ENCODE measurements at places on chromosomes 1 and 21. TPM values are rescaled to one million over a fixed set of nuclear protein-coding genes. Genes with fewer than 3 reads are reported as not detected.

Gene TMEM82
- total RNA-seq = not detected

Gene PPM1J
- total RNA-seq = 0.16 TPM

Gene ORC1
- 37.3 TPM for total RNA-seq

Gene PAQR6
- total RNA-seq = 2.0 TPM

Gene CLCA1
- total RNA-seq = 0.08 TPM

Gene LAD1
- total RNA-seq = 0.21 TPM

Gene ZNF683
- 0.30 TPM for total RNA-seq

Gene KCND3
- not detected for total RNA-seq

Gene SELE
- not detected for total RNA-seq

Gene ADGRL4
- not detected for total RNA-seq

Gene AKR7A3
- 1.3 TPM for total RNA-seq

Gene OR14A2
- not detected for total RNA-seq

Gene DIP2A
- 18.9 TPM for total RNA-seq

DNA sequence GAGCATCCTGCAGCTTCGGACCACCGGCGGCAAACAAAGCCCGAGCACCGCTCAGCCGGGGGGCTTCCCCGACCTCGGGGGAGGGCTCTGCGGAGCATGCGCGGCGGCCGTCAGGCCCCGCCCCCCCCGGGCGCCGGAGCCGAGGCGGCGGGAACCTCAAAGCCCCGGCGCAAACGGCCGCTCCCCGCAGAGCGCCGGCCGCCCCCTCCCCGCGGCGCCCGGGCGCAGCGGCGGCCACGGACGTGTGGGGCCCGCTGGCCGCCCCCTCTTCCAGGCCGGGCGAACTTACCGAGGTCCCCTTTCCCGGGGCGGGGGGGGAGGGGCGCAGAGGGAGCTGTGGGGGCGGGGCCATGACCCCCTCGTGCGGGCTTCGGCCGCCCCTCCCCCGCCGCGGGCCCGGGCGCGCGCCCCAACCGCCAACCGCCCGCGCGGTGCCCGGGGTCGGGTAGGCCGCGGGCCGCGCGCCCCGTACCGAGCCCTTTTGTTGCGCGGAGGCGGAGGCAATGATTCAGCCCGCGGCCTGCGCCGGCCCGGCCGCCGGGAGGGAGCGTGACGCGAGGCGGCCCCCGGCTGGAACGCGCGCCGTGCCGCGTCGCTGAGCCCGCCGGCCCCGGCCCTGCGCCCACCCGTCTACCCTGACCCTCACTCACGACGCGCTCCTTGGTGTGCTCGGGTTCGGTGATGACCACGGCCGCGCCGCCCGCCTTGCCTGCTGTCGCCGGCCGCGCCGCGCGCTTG lies 1.7 kb downstream of the RCC2 start:
- peak; percentile 57 for DNase-seq

- no peak for DNase-seq
Measured at GRCh38 chr21:38679534-38679933, 126.2 kb upstream of the ETS2 start.

- DNase-seq = no peak
Measured at GRCh38 chr1:25462732-25463131, 32.0 kb downstream of the MACO1 start.

DNA sequence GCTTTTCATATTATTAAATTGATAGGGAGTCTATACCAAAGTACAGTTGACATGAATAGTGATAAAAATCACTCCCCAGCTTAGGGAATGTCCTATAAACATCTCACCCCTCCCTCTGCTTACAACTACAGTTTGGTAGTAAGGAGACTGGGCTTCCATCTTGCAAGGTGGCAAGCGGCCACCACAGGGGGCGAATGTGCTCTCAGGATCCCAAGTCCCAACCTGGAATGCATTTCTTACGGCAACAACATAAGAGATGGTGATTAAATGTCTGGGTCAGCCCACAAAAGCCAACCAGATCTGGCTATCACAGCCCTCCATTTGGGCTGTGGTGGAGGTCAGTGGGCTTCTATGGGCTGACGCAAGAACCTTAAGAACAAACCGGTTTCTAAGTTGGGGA lies 68.0 kb downstream of the SMYD2 start:
- DNase-seq = no peak

DNA sequence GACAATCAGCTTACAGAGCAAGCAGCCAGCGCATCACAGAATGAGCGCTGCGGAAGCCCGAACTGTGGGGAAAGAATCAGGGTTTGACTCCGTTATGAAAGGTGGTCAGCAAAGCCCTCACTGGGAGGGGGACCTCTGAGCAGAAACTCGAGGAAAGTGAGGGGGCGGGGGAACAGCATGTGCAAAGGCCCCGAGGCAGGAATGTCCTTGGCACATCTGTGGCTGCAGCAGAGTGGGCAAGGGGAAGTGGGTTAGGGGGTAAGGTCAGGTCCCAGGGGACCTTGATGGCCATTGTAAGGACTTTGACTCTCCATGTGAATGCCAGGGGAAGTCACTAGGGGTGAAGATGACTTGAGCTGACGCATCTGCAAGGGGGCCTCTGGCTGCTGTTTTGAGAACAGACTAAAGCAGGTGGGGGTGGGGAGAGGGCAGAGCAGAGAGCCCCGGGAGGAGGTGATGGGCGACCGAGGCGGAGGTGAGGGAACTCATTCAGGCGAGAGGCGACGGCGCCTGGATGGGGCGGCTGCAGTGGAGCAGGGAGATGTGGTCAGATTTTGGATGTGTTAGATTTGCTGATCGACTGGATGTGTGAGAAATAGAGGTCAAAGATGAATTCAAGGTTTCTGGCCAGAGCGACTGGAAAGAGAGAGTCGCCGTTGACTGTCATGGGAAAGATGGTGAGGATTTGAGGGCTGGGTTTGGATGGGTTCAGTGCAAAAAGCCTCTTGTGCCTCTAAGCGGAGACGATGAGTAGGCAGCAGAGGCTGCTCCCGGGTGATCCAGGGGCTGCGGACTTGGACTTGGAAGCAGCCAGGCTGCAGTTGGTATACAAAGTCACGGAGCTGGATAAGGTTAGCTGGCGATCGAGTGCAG lies 108.0 kb upstream of the ZBTB40 start:
- no peak for DNase-seq

DNA sequence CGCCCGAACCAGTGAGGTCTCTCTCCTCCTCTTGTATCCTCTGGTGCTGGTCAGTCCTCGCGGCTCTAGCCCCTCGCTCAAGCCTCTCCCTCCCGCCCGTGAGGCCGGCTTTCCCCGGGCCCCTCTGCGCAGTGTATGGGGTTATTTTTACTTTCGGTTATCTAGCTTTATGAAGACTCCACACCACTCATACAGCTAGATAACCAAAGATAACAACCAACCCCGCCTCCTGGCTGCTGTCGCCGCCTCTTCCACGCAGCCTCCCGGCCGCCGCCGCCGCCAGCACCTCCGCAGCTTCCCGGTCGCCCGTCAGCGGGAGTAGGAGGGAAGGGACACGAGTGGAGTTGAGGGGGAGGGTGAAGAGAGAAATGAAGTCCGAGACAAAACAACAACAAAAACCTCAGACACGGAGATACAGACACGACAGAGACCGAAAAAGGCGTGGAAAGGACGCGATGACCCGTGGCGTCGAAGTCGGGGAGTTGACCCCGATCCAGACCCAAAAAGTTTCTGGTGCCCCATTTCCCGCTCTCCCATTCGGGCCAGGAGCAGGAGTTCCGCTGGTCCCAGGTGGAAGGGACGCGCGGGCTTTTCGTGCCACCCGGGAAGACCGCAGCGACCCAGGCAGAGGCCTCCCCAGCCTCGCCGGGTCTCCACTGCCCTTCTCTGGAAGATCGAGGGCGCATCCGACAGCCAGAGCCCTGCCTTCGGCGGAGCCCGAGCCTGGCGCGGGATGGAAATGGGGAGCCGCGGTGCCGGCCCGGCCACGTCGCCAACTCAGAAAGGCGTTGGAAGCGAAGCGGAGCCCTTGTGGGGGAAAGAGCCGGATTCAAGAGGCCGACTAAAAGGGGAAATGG lies 51.4 kb downstream of the RHBG start:
- peak; percentile 36 for DNase-seq

GRCh38 chr1:221841983-221842335 lies 100.1 kb upstream of the DUSP10 start:
- no peak for DNase-seq

- no peak for DNase-seq
Measured at GRCh38 chr1:67691712-67692111, 6.7 kb downstream of the GADD45A start.

DNA sequence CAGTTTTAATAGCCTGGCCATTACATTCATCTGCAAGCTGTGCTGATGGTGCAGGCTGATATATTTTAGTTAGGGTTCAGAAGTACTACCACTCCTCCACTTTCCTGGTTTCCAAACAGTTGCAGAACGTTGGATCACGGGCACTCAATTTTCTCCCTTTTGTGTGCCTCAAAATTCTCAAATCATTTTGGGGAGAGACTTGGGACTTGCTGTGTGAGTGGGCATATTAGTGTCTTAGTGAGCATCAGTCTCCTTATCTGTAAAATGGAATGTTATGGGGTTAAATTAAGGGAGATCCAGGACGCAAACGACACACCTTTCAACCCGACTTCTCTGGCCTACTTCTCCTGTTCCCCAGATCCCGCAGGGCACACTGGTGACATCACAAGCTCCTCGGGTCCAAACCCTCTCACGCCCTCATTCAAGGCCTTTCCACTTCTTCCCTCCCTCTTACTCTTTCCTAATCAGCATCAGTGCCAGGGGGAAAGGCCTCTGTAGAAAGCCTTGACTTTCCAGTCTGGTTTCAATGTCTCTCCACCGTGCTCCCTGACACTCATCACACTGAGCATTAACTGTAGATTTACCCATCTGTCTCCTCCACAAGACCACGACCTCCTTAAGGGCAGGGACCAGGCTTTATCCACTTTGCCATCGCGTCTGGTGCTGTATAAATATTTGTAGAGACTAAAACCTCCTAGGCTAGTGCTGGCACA lies 1.2 kb downstream of the PIGP start:
- DNase-seq = no peak

- DNase-seq = no peak
Measured at GRCh38 chr1:51871351-51871975, 7.1 kb downstream of the NRDC start.

DNA sequence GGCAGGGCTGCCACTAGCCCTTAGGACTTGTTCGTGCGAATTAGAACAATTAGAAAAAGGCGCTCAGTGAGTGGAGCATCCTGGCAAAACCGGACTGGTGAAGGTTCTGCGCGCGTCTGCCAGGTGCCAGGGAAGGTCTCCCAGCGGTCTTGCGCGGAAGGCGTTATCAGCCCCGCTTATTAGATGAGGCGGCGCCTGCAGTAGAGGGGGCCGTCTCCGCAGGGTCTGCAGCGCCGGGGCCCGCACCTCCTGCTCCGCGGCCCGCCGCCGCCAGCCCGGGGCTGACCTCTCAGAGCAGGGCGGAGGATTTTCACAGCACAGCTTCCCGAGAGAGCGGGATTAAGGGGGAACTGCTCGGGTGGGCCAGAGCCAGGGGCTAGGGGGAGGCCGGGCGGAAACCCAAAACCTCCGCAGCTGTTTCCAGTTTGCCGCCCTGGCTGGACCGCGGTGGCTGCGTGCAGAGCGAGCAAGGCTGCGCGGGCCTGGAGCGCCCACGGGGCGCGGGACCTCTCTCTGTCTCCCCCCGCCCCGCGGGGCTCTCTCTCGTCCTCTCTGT lies 155.2 kb downstream of the FOXD2 start:
- DNase-seq = no peak

DNA sequence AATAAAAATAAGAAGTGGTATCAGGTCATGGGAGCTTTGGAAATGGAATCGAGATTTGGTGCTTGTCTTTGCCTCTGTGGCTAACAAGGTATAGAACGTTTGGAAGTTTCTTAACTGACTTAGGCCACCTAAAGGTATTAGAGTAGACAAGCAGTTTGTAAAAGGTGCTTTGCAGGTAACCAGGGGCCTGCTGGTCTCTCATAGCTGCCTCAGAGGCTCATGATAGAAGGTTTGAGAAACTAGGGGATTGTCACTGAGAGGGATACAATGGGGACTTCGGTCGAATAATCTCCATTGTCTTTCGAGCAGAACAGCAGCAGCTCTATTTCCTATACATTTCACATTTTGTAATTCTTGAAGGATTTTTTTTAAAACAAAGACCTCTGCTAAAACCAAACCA lies 37.6 kb downstream of the C21orf91 start:
- no peak for DNase-seq

GRCh38 chr1:14435368-14436023 lies 163.0 kb upstream of the KAZN start:
- DNase-seq = no peak

DNA sequence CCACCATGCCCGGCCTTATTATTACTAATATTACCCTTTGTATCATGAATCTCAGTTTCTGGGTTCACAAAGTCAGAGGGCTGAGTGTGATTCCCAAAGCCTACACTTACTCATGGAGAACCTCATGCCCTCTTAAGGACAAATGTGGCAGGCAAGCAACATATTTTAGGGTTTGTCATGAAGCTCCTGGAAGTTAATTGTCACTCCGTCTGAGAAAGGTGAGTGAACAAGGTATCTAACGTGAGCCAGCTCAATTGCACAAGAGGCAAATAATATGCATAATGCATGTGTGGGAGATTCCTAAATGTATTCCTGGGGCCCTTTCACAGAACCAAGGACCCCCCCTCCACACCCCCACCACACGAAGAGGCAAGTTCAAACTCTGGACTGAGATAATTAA lies 10.1 kb upstream of the TIAM1 start:
- DNase-seq = no peak

DNA sequence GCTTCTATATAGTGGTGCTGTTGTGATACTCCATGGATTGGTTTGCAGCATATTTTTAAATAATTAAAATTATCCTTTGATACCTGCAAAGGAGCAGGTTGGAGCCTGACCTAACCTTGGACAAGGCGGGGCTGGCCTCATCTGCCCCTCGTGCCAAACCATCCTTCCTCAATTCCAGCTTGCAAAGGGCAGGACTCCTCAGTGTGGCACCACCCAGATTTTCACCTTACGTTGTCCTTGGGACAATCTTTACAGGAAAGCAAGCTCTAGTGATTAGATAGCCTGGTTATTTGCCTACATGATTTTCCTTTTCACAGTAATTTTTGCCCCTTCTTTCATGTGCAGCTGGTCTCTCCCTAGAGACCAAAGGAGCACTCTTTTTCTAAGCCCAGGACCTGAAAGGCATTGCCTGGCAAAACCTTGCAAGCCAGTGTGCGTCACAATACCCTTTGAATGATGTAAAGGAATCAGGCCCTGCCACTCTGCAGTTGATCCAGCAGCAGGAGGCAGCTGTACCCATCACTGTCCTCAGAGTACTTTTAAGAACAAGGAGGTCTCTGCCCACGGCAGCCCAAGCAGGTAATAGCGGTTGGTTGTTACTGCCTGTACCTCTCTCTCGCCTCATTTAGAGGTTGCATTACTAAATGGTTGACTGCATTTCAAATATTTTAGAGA lies 99.4 kb downstream of the ADSS2 start:
- DNase-seq = no peak

GRCh38 chr1:229846351-229846750 lies 220.3 kb downstream of the URB2 start:
- no peak for DNase-seq

DNA sequence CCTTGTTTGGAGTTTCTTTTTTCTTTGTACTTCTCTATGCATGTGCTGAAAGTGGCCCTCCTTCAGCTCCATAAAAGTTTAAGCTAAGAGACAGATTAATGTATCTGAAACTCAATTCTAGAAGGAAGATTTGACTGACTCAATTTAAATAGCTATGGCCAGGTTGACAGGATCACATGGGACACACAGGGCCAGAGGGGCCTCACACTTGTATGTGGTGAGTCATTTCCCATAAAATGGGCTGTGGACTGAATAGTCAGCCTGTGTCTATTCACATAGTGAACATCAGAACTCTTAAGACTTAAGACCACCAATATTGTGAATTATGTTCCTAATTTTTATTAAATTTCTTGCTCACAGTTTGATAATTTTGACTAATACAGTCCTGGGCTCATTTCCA lies 45.7 kb upstream of the DEPDC1 start:
- no peak for DNase-seq

- DNase-seq = no peak
Measured at GRCh38 chr1:209600541-209600940, 17.0 kb downstream of the CAMK1G start.

All from activated T-cell treated with anti-CD3 and anti-CD28 coated beads, Interleukin-2, amount 50 U/mL, for 4 hours (primary cell).